ENCODE measurements at places on chromosomes 13 and 19. TPM values are rescaled to one million over a fixed set of nuclear protein-coding genes. Genes with fewer than 3 reads are reported as not detected.

The BRSK1 gene
- total RNA-seq: 10.8 TPM

The IL17D gene
- total RNA-seq: 5.0 TPM

The DLL3 gene
- 0.23 TPM for total RNA-seq

The MEIOSIN gene
- not detected for total RNA-seq

The GRIK5 gene
- total RNA-seq: 3.2 TPM
